ENCODE measurements at places on chromosomes 1 and 21. TPM values are rescaled to one million over a fixed set of nuclear protein-coding genes. Genes with fewer than 3 reads are reported as not detected.

Gene SPRR2F
- polyA plus RNA-seq: not detected

Gene ARTN
- 1.2 TPM for polyA plus RNA-seq

Gene FCRLA
- not detected for polyA plus RNA-seq

Gene KIAA1614
- 7.2 TPM for polyA plus RNA-seq

Gene RNU1-3
- 1.9 TPM for polyA plus RNA-seq

GRCh38 chr1:79386730-79387129, 380.2 kb upstream of the ADGRL4 start:
- DNase-seq: no peak

- no peak for DNase-seq
Observed at GRCh38 chr1:183726825-183727224, 73.7 kb upstream of the APOBEC4 start.

GRCh38 chr1:91819038-91819788, 66.7 kb downstream of the TGFBR3 start:
- no peak for DNase-seq

DNA sequence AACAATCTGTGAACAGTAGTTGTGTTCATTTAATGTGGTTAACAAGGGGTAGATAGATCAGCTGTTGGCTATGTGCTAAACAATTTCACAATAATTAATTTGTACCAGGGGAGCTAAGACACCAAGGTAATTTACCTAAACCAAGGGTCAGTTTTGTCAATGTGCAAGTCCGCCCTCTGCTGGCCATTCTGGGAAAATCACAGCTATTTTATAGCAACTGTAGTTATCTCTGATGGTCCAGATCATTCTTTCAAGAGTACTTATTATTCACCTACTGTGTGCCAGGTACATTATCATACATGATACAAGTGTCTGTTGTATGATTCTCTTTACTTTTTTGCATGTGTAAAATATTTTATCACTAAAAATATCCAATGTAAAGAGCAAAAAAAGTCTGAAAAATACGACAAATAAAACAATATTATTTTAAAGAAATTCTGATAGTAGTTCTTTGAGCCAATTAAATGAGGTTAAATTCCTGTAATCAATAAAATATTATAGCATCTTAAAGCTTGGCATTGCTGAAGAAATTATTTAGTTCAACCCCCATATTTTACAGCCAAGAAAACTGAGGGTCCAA, 312.3 kb upstream of the FAM78B start:
- DNase-seq: peak; percentile 21

DNA sequence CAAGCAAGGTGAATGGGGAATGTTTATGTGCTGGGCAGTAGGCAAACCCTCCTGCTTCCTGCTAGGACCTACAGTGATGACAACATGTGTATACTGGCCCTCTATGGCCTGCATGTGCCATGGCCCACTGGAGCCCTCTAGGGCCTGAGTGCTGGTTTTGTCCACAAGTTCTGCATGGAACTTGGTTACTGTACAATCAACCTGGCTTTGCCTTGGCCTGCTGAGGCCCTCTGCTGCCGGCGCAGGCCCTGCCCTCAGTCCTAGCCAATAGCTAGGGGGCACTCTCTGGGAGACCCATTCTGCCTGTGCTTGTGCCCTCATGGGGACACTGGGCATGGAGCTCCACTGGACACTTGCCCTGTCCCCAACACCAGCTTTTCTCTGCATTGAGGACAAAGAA, 138.6 kb upstream of the NGF start:
- DNase-seq: no peak

DNA sequence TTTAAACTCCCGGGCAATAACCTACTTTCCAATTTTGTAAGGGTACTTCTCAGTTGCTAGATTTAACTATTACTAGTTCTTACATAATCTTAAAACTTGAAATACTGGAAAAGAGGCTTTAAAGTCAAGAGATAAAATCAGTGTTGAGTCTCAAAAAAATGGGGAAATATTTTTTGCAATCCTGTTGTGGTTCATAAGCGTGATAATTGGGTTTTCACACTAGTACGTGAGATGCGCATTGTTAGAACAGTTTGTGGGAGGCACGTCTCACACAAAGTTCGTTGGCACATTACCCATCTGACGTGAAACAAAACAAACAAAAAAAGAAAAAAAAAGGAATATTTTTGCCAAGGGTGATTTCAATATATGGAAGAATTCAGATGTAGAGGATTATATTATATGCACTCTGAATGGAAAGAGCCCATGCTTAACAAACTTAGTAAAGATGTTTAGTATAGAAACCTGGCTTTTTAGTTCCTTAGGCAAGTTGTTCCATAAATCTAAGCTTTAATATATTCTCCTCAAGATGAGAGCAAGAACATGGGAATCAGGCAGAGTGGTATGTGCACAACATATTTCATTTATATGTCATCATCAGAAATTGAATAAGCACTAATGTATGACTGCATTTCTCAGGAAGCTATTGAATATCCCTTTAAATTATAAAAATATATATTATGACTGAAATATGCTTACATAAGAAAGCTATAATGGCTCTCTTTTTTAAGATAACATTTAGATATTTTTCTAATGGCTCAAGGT, 73.9 kb upstream of the TNFSF4 start:
- DNase-seq: no peak

DNA sequence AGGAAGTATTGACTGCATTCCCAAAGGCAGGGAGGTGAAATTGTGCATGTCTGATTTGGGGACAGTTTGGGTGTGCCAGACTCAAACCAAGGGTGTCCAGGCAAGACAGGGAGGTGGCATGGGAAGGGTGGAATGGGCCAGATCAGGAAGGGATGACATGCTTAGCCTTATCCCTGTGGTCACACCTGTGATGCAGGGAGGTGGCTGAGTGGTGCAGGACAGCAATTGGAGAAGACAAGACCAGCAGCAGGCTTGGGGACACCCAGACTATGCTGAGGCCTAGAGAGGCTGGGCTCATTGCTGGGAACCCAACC, 4.0 kb downstream of the FOXO6 start:
- no peak for DNase-seq

DNA sequence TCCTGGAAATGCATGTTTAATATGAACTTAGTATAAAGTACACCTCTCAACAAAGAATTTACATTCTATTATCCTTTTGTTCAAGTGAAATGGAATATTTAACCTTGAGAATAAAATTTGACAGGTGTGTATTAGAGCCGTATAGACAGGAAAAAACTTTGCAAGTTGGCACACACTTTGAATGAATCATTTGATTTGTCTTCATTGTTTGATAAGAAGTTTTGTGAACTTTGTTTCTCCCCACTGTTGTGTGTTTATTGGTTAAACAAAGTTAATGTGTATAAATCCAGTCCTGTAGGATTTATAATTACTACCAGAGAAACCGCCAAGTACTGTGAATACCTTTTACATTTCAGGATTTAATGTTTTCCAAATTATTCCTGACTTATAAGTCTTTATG, 2.0 kb downstream of the SYDE2 start:
- no peak for DNase-seq

- DNase-seq: no peak
Observed at GRCh38 chr1:214953901-214954616, 128.5 kb upstream of the KCNK2 start.

Measured in left kidney (tissue), 8 donors.